GM23338 (cell line): ENCODE measurements at places on chromosomes 13 and 19. TPM values are rescaled to one million over a fixed set of nuclear protein-coding genes. Genes with fewer than 3 reads are reported as not detected.

GRCh38 chr19:29233591-29233990, 20.6 kb upstream of the UQCRFS1 start:
- H3K4me1 ChIP-seq = no peaks in the 10 kb centered on the region
- no peak for DNase-seq
- H3K27me3 ChIP-seq = no peaks in the 10 kb centered on the region
- H3K36me3 ChIP-seq = no peaks in the 10 kb centered on the region
- no peak overlapping the region for H3K4me3 ChIP-seq
- H3K27ac ChIP-seq = no peak overlapping the region

NAT14 gene
- 25.4 and 27.8 TPM in 2 replicates for total RNA-seq

ZSCAN4 gene
- not detected in 2 replicates for total RNA-seq

- no peaks in the 10 kb centered on the region for H3K27me3 ChIP-seq
- no peak for DNase-seq
- no peak overlapping the region for H3K4me3 ChIP-seq
- H3K27ac ChIP-seq = no peak overlapping the region
- no peaks in the 10 kb centered on the region for H3K36me3 ChIP-seq
- H3K4me1 ChIP-seq = no peaks in the 10 kb centered on the region
These were observed 239.9 kb upstream of the SLC10A2 start for GRCh38 chr13:103306163-103306562.

DNA sequence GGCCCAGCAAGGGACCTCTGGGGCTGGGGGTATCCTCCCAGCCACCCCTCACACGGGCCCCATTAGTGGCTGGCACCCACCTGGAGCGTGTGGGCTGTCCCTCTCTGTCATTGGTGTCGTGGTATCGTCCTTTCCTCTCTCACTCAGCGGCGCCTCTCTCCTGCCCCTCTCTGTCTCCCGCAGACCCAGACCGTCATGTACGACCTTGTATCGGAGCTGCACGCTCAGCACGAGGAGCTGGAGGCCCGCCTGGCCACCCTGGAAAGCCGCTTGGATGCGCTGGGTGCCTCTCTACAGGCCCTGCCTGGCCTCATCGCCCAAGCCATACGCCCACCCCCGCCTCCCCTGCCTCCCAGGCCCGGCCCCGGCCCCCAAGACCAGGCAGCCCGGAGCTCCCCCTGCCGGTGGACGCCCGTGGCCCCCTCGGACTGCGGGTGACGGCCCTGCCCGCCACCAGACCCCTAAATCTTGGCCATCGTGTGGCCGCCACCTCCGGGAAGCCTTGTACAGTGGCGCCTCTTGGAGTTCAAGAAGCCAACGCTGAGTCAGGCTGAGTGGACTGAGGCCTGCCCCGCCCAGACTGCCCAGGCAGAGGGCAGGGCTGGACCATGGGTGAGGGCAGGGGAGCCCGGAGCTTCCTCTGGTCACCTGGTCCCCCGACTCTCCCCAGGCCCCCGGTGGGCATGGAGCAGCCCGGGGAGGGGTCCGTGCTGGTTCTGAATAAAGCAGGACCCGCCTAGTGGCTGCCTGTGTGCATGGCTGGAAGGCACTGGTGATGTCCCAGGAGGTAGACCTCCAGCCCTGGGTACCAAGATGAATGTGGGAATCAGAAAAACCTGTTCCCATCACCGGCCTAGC, 9.8 kb upstream of the ARRDC2 start:
- H3K4me3 ChIP-seq = no peak overlapping the region
- peak; percentile 79 for DNase-seq
- H3K36me3 ChIP-seq = no peaks in the 10 kb centered on the region

DNA sequence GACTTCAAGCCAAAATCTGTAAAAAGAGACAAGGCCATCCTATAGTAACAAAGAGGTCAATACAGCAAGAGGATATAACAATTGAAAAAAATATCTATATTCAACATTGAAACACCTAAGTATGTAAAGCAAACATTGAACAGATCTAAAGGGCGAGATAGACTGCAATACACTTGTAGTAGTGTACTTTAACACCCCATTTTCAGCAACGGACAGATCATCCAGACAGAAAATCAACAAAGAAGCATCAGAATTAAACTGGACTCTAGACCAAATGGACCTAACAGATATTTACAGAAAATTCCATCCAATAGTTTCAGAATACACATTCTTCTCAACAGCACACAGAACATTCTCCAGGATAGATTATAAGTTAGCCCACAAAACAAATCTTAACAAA, 28.7 kb upstream of the SIAH3 start:
- H3K27me3 ChIP-seq = peaks cover 13% of the 10 kb centered on the region
- peaks cover 14% of the 10 kb centered on the region for H3K4me1 ChIP-seq
- H3K4me3 ChIP-seq = no peak overlapping the region
- no peaks in the 10 kb centered on the region for H3K36me3 ChIP-seq
- no peak overlapping the region for H3K27ac ChIP-seq

DNA sequence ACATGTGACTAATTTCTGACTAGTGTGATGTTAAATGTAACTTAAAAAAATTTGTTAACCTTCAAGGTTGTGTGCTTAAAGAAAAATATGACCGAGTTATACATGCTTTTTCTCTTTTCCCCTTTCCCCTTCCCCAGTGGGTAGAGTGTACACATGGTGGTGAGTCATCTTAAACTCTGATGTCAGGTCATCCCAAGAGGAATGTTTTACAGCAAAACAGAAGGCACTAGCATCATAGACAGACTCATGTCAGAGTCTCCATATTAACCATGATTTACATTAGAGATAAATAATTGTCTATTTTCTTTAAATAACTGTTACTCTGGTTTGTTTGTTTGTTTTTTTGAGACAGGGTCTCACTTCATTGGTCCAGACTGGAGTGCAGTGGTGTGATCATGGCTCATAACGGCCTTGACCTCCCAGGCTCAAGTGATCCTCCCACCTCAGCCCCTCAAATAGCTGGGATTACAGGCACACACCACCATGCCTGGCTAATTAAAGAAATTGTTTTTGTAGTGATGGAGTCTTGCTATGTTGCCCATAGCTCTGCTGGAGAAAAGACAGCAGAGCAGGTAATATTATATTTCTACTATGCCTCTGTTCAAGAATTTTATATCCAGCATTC, 160.4 kb upstream of the PCDH9 start:
- no peaks in the 10 kb centered on the region for H3K36me3 ChIP-seq
- no peaks in the 10 kb centered on the region for H3K4me1 ChIP-seq
- no peaks in the 10 kb centered on the region for H3K27me3 ChIP-seq
- H3K4me3 ChIP-seq = no peak overlapping the region
- no peak overlapping the region for H3K27ac ChIP-seq

GRCh38 chr13:29165840-29166239, 345.7 kb downstream of the MTUS2 start:
- H3K27ac ChIP-seq = no peak overlapping the region
- no peak overlapping the region for H3K4me3 ChIP-seq
- H3K27me3 ChIP-seq = no peaks in the 10 kb centered on the region
- no peaks in the 10 kb centered on the region for H3K4me1 ChIP-seq

- DNase-seq = no peak
- H3K36me3 ChIP-seq = no peaks in the 10 kb centered on the region
- no peaks in the 10 kb centered on the region for H3K27me3 ChIP-seq
- H3K4me1 ChIP-seq = no peaks in the 10 kb centered on the region
These were observed 331.2 kb downstream of the SPRY2 start for GRCh38 chr13:80009760-80010159.

DNA sequence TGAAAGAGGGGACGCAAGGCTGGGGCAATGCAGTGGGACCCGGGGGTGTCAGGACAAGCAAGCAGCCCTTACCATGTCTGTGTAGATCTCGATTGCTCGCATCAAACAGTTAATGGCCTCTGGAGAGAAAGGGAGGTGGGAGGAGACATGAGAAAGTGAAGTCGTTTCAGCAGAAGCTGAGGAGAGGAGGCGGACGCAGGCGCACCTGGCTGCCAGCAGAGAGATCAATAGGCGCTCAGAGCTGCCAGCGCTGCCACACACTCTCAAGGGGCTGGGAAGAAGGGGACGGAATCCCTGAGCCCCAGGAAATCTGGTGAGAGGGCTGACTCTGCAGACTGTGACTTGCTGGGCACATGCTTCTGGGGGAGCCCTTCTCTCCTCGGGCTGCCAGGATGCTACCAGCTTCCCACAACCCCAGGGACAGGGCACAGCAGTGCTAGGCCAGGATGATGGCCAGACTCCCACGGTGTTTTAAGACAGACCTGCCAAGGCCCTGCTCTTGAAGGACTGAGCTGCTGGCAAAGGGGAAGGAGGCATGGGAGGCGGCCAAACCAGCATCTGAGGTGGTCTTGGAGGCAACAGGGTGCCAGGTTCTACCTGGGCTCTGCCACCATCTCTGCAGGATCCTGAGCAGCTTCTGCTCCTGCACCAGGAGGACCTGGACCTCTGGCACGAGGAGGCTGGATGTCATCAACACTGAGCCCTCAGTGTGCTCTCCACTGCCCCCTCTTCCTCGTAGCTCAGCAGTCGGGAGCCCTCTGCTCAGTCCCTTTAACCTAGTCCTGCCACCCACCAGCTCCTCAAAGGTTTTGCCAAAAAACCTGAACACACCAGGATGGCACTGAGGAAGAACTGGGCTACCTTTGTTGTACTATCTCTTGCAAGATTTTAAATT, 11.7 kb upstream of the KPTN start:
- DNase-seq = no peak
- no peak overlapping the region for H3K27ac ChIP-seq
- no peak overlapping the region for H3K4me3 ChIP-seq
- H3K36me3 ChIP-seq = no peaks in the 10 kb centered on the region
- peaks cover 12% of the 10 kb centered on the region for H3K4me1 ChIP-seq
- no peaks in the 10 kb centered on the region for H3K27me3 ChIP-seq

GRCh38 chr19:2136796-2137195, 14.6 kb downstream of the AP3D1 start:
- H3K4me1 ChIP-seq = no peaks in the 10 kb centered on the region
- H3K4me3 ChIP-seq = no peak overlapping the region
- H3K36me3 ChIP-seq = peaks cover 21% of the 10 kb centered on the region; the same call in 1 of the 2 replicates
- no peaks in the 10 kb centered on the region for H3K27me3 ChIP-seq
- no peak overlapping the region for H3K27ac ChIP-seq

GRCh38 chr13:52921194-52921593, 72.8 kb upstream of the PCDH8 start:
- H3K36me3 ChIP-seq = no peaks in the 10 kb centered on the region
- no peak overlapping the region for H3K27ac ChIP-seq
- DNase-seq = no peak
- H3K4me3 ChIP-seq = no peak overlapping the region
- 0 out of 2 replicates have a peak, but pooled peaks cover 5% of the 10 kb centered on the region for H3K4me1 ChIP-seq
- no peaks in the 10 kb centered on the region for H3K27me3 ChIP-seq

DNA sequence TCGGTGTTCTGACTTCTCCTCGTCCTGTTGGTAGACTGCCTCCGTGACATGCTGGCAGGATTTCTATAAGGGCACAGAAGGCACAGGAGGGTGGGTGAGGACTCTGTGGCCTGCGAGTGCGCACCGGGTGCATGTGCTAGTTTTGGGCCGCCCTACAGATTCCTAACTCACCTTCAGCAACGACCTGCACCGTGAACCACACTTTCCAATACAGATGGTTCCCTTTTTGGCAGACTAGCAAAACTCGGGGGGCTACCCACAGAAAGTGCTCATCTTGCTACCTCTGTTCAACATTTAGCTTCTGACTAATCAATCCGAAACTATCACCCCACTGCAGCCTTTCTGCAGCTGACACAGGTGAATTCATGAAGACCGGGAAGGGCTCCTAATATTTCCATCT, 14.1 kb upstream of the AMER2 start:
- H3K36me3 ChIP-seq = no peaks in the 10 kb centered on the region
- no peak for DNase-seq
- H3K27me3 ChIP-seq = no peaks in the 10 kb centered on the region
- H3K4me3 ChIP-seq = no peak overlapping the region
- no peak overlapping the region for H3K27ac ChIP-seq

DNA sequence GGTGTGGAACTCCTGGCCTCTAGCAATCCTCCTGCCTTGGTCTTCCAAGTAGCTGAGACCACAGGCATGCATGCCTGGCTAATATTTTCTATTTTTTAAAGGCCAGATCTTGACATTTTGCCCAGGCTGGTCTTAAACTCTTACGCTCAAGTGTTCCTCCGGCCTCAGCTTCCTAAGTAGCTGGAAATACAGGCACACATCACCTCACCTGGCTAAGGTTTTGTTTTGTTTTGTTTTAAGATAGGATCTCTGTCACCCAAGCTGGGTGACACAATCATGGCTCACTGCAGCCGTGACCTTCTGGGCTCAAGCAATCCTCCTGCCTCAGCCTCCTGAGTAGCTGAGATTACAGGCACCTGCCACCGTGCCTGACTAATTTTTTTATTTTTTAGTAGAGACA, 5.5 kb upstream of the RLN3 start:
- no peak for DNase-seq
- H3K4me1 ChIP-seq = no peaks in the 10 kb centered on the region
- no peak overlapping the region for H3K4me3 ChIP-seq

- no peaks in the 10 kb centered on the region for H3K27me3 ChIP-seq
- no peaks in the 10 kb centered on the region for H3K36me3 ChIP-seq
- no peak overlapping the region for H3K4me3 ChIP-seq
- no peak overlapping the region for H3K27ac ChIP-seq
These were observed 36.2 kb upstream of the ATP12A start for GRCh38 chr13:24644036-24644435.

- DNase-seq = no peak
- H3K4me1 ChIP-seq = no peaks in the 10 kb centered on the region
- no peaks in the 10 kb centered on the region for H3K27me3 ChIP-seq
- no peak overlapping the region for H3K27ac ChIP-seq
These were observed 163.3 kb upstream of the STARD13 start for GRCh38 chr13:33448889-33449288.

DNA sequence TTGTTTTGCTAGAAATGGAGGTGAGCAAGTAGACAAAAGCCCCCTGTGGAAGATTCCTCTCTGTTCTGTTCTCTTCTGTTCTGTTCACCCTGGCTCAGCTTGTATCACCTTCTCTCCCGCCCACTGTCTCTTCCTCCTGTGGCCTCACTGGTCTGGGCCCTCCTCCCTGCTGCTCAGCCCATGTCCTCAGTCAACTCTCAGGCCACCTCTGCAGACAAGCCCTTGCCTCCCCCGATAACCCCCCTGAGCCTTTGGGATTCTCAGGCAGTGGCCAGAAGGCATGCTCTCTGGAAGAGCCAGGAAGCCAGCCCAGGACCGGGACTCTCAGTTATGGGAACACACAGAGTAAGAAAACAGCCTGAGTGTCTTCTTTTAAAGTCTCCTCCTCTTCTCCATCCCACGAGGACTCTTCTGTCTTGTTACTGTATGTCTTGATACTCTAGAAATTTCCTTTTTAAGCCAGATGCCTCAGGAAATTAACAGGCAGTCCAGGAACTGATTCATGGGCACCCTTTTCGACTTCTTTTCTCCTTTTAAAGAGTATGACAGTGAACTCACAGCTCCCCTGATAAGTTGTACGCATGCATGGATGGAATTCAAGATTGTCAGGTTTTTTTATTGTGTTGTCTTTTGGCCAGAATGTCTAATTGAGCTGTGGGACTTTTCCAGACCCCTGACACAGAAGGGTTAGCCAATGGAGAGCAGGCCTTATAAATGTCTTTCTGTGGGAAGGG, 33.7 kb downstream of the SHISA2 start:
- no peak for DNase-seq
- H3K27me3 ChIP-seq = no peaks in the 10 kb centered on the region
- no peak overlapping the region for H3K27ac ChIP-seq
- no peaks in the 10 kb centered on the region for H3K36me3 ChIP-seq
- H3K4me3 ChIP-seq = no peak overlapping the region

DNA sequence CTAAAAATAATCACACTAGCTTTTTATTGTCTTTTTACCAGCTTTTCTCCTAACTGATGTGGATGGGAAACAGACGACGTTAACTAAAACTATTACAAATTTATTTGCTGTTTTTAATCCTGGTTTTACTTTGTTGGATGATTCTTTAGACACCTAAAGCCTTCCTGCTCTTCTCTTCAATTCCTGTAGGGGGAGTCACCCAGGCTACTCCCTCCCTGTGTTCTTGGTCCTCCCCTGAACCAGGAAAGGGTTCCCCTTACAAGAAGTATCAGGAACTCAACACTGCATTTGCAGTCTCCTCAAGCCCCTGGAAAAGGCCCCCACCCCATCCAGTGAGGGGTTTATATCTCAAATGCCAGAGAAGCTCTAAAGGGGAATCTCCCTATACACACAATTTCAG, 206.1 kb downstream of the SUCLA2 start:
- no peaks in the 10 kb centered on the region for H3K36me3 ChIP-seq
- H3K4me3 ChIP-seq = no peak overlapping the region
- H3K4me1 ChIP-seq = no peaks in the 10 kb centered on the region
- DNase-seq = peak; percentile 74
